ENCODE measurements at places on chromosomes 5 and 9.

- peaks cover 8% of the 10 kb centered on the region for H3K4me1 ChIP-seq
- peak; percentile 4 for DNase-seq
- H3K36me3 ChIP-seq = no peaks in the 10 kb centered on the region
- no peak overlapping the region for H3K4me3 ChIP-seq
- no peaks in the 10 kb centered on the region for H3K27me3 ChIP-seq
- H3K27ac ChIP-seq = no peak overlapping the region
These were observed 5.6 kb upstream of the SPDL1 start for GRCh38 chr5:169577951-169578350.

GRCh38 chr5:139788294-139788910 lies 7.2 kb upstream of the PSD2 start:
- no peaks in the 10 kb centered on the region for H3K36me3 ChIP-seq
- peaks cover 3% of the 10 kb centered on the region for H3K4me1 ChIP-seq
- H3K27me3 ChIP-seq = peaks cover 33% of the 10 kb centered on the region
- H3K27ac ChIP-seq = no peak overlapping the region

DNA sequence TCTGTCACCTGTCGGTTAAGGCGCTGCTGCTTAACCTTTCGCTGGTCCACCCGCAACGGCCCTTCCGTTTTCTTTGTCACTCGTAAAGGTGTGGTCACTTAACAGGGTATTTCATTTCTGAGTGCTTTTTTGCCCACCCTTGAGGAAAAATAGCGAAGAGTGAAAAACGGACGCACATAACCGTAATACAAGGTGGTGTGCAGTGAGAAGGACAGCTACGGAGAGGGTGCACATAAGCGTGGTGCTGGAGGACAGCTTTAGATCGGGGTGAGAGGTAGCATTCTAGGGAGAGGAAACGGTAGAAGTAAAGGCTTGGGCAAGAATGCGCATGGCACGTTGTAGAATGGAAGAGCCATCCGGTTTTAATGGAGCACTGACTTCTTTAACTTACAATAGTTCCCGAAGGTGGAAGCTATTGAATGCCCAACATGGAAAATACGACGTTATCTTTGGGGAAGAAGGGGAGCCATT lies 761 bp downstream of the CCT5 start:
- H3K4me3 ChIP-seq = peak overlapping the region; percentile 91
- peaks cover 13% of the 10 kb centered on the region for H3K4me1 ChIP-seq
- peak overlapping the region; percentile 81 for H3K27ac ChIP-seq
- peaks cover 17% of the 10 kb centered on the region for H3K36me3 ChIP-seq
- H3K27me3 ChIP-seq = no peaks in the 10 kb centered on the region

DNA sequence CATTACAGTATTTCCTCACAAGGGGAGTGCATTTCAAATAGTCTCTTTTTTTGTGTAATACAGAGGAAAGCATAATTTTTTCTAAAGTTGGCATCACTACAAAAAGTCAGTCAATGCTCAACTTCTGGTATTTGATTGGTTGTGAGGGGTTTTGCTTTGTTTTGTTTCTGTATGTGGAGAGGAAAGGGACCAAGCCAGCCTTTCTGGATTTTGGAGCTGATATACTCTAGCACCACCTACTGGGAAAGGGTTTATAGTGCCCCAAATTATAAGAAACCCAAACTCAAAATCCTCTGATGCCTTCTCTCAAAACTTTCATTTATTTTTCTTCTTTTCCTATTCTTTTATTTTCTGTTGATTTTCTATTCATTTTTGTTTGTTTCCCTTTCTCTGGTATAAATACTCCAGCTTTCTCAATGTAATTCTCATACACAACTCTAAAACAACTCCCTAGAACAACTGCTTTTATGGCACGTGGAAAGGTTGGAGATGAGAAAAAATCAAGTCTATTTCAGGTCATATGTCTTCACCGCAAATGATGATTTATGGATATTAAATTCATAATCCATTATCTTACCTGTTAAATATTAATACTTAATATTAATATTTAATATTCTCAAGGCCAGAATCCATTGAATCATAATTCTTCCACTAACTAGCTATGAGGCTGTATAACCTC lies 69.5 kb upstream of the ANXA1 start:
- no peak overlapping the region for H3K4me3 ChIP-seq
- no peaks in the 10 kb centered on the region for H3K27me3 ChIP-seq
- H3K27ac ChIP-seq = no peak overlapping the region
- DNase-seq = peak; percentile 37

DNA sequence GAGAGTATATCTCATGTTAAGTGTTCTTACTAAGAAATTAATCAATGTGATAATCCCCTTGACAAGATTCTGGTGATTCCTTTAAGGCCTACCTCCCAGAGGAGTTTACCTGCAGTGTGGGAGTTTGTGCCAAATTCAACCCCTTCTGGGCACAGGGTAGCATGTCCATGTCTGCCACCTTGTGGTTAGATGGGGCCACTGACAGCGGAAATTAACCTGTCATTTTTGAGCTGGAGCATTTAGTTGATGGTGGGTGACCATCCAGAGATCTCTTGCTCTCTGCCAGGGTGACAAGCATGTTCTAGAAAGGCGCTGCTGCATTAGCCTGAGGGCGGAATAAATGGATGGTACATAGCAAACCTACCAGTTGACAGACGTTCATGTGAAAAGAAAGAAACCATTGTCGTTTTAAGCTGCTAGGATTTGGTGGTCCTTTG lies 132.2 kb downstream of the FBXO4 start:
- no peak overlapping the region for H3K27ac ChIP-seq
- H3K4me3 ChIP-seq = no peak overlapping the region
- no peaks in the 10 kb centered on the region for H3K4me1 ChIP-seq
- H3K36me3 ChIP-seq = no peaks in the 10 kb centered on the region

- peak; percentile 57 for DNase-seq
- H3K4me3 ChIP-seq = no peak overlapping the region
- no peaks in the 10 kb centered on the region for H3K27me3 ChIP-seq
- peaks cover 65% of the 10 kb centered on the region for H3K4me1 ChIP-seq
- H3K27ac ChIP-seq = peak overlapping the region; percentile 38
- H3K36me3 ChIP-seq = no peaks in the 10 kb centered on the region
These were observed 4.5 kb downstream of the SLC36A1 start for GRCh38 chr5:151451626-151452520.

GRCh38 chr5:119411361-119412278 lies 40.7 kb upstream of the HSD17B4 start:
- peak overlapping the region; percentile 41 for H3K27ac ChIP-seq
- no peaks in the 10 kb centered on the region for H3K4me1 ChIP-seq
- no peaks in the 10 kb centered on the region for H3K27me3 ChIP-seq
- DNase-seq = peak; percentile 76

- no peak for DNase-seq
- no peaks in the 10 kb centered on the region for H3K27me3 ChIP-seq
- no peaks in the 10 kb centered on the region for H3K36me3 ChIP-seq
- H3K4me3 ChIP-seq = no peak overlapping the region
These were observed 86.1 kb upstream of the NFIB start for GRCh38 chr9:14399756-14400657.

DNA sequence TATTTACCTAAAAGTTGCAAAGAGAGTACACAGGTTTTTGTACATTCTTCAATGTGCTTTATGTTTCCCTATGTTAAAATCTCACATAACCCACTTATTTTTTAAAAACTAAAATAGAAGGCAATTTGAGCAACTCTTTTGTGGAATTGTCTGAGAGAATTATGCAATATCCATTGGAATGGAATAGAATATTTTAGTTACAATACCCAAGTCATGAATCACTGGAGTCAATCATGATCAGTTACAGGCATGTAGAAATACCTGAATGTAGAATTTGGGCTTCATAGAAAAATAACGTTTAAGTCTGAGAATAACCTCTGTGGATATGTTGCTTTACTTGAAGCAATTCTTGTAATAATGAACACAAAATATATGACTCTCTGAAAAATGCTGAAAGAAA lies 143.3 kb downstream of the FGF10 start:
- no peak overlapping the region for H3K27ac ChIP-seq
- no peaks in the 10 kb centered on the region for H3K36me3 ChIP-seq
- H3K27me3 ChIP-seq = no peaks in the 10 kb centered on the region
- no peak overlapping the region for H3K4me3 ChIP-seq

DNA sequence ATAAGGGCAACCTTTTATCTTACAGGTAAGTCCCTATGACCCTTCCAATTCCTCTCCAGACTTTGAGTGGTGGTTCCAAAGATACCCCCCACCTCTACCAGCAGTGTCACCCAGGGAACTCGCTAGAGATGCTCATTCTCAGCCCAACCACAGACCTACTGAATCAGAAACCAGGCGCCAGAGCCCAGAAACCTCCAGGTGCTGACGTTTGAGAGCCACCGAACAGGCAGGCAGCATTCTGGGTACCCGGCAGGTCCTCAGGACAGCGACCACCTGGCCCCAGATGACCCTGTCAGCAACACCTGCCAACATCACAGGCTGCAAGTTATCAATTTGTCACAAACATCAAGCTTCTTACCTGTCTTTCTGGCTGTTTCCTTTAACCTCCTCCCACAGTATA lies 19.5 kb downstream of the RAPGEF1 start:
- H3K4me3 ChIP-seq = no peak overlapping the region
- no peak overlapping the region for H3K27ac ChIP-seq
- no peak for DNase-seq
- no peaks in the 10 kb centered on the region for H3K27me3 ChIP-seq

DNA sequence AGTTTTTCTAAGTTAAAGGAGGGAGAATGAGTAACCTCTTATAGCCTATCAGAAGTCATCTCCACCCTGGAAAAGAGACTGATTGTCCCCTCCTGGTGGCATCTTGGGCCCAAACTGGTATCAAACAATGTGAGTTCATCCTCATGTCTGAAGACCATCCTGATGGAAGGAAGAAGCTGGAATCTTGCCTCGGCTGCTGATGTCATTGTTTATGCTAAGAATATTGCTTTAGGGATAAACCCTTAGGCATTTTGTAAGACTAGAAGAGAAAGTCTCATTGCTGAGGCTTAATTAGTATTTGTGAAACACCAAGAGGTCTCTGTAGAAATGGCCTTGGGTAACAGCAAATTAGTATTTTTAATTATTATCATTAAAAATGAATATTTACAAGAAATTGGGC lies 65.7 kb upstream of the KCNN2 start:
- no peak overlapping the region for H3K4me3 ChIP-seq
- H3K4me1 ChIP-seq = no peaks in the 10 kb centered on the region
- no peak overlapping the region for H3K27ac ChIP-seq
- no peaks in the 10 kb centered on the region for H3K27me3 ChIP-seq
- DNase-seq = no peak

DNA sequence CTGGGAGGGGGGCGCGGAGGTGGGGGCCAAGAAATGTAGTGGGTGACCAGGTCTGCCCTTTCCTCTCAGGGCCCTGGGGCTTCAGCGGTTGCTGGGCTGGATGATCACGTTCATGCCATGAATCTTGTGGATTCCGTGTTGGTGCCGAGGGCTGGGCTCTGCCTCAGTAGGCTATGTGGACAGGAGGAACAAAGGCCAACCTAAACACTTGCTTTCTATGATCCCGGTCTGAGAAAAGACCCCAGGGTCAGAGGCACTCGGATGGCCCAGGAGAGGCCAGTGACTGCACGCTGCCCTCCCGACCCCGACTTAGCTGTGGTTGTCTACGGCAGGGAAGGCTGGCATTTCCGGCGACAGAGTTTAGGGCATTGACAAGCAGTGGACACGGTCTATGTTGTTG lies 26.6 kb downstream of the PHF2 start:
- no peaks in the 10 kb centered on the region for H3K36me3 ChIP-seq
- H3K4me3 ChIP-seq = no peak overlapping the region
- no peak for DNase-seq
- no peaks in the 10 kb centered on the region for H3K27me3 ChIP-seq

DNA sequence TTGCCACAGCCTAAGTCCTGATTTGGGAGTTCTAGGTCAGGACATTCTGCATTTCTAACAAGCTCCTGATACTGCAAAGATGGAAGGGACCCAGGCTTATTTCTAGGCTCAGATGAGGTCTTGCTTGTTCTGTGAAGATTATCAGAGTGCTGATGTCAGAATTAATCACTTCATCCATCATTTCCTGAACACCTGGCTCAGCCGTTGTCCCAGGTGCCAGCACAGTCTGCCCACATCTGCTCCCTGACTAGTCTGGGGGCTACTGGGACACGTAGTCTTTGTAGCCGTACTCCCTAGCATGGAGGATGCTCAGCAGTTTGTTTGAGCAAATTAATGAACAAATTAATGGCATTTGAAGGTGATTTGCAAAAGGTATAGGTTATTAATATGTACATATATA lies 17.9 kb upstream of the SPINK4 start:
- peaks cover 5% of the 10 kb centered on the region for H3K27me3 ChIP-seq
- no peak overlapping the region for H3K27ac ChIP-seq
- DNase-seq = no peak
- no peak overlapping the region for H3K4me3 ChIP-seq
- no peaks in the 10 kb centered on the region for H3K36me3 ChIP-seq
- no peaks in the 10 kb centered on the region for H3K4me1 ChIP-seq

GRCh38 chr9:636931-637591 lies 204.4 kb upstream of the DMRT1 start:
- no peak overlapping the region for H3K27ac ChIP-seq
- no peak for DNase-seq
- no peaks in the 10 kb centered on the region for H3K4me1 ChIP-seq
- no peaks in the 10 kb centered on the region for H3K36me3 ChIP-seq
- H3K27me3 ChIP-seq = no peaks in the 10 kb centered on the region

DNA sequence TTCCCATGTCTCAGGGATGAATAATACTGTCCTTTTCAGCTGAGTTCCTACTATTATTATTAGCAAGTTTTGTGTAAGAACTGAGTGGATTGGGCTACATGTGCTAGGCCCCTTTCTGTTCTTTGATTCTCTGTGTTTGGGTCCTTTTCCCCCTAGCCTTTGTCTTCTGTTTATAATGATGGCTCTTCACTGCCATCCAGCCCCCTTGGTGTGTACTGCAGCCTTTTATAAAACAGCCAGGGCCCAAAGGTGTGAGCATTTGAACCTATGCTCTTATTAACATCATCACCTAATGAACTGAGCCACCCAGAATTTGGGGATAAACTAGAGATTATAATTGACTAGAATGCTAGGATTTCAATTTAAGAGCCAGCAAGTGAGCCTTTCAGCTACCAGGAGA lies 52.6 kb downstream of the PLAC8L1 start:
- no peak for DNase-seq
- H3K36me3 ChIP-seq = peaks cover 65% of the 10 kb centered on the region
- no peaks in the 10 kb centered on the region for H3K27me3 ChIP-seq

Measured in large intestine (tissue), 12 donors.